Ovary (tissue), 10 donors: ENCODE measurements at places on chromosomes 7 and 10. TPM values are rescaled to one million over a fixed set of nuclear protein-coding genes. Genes with fewer than 3 reads are reported as not detected.

MINDY4 gene
- total RNA-seq = 18.2 TPM

DNA sequence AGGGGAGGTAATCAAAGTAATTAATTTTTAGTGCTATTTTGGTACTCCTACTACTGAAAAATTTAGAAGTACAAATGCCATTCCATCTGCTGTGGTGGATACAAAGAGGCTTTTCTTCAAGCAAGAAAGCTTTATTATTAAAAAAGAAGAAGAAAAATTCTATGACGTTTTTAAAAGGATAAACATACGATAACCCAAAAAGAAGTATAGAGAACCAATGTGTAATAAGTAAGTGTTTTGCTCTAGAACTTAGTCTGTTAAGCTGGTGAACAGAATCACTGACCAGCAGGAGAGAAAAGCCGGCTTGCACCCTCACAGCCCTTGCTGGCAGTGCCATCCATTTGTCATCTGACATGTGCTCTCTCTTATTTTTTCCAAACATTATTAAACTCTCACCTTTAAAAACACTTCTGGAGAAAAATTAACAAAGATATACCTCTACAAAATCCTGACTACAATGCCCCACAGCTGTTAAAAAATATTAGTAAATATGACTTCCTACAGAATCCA is 81.5 kb downstream of the SRPK2 start:
- peaks cover 2% of the 10 kb centered on the region for H3K4me1 ChIP-seq
- H3K27ac ChIP-seq = no peak overlapping the region
- no peaks in the 10 kb centered on the region for H3K27me3 ChIP-seq
- DNase-seq = no peak
- no peak overlapping the region for H3K4me3 ChIP-seq
- no peaks in the 10 kb centered on the region for H3K36me3 ChIP-seq

DNA sequence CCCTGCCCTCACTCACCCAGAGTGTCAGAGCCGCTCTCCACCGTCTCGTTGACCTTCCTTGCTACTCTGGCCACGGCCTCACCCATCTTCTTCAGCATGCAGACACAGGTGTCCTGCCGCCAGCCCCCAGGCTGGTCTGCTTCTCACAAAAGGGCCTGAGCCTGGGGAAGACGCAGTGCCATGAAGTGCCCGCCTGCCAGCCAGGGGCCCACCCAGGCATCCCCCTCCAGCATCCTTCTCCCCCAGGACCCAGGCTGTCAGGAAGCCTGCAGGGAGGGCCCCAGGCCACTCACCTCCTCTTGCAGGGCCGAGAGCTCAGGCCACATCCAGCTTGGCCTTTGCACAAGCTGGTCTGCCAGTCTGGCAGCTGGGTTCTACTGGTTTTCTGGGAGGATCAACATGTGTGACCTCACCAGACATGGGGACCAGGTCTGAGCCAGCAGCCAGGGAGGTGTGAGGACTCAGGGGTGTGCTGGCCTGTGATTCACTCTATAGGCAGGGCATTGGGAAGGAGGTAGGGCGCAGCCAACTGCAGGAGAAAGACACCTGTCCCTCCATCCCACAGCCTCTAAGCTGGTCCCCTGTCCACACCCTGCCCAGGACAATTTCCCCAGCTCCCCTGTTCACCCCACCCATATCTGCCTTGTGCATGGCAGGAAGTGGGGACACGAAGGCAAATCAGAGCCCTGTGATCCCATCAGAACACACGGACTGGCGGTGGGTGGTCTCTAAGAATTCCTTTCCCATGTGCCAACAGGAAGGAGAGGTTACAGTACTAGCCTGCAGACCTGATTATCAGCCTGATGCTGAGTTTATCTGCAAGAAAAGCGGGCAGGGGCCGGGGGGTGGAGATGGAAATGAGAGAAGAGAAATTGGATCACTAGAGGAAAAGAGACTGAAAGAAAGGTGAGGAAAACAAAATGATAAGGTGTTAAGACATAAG is 5.7 kb downstream of the LRRC20 start:
- H3K27ac ChIP-seq = no peak overlapping the region
- H3K27me3 ChIP-seq = no peaks in the 10 kb centered on the region
- no peaks in the 10 kb centered on the region for H3K4me1 ChIP-seq
- H3K36me3 ChIP-seq = no peaks in the 10 kb centered on the region
- DNase-seq = no peak
- no peak overlapping the region for H3K4me3 ChIP-seq

GNAT3 gene
- not detected for total RNA-seq
